ENCODE measurements at places on chromosomes 11 and 22.

DNA sequence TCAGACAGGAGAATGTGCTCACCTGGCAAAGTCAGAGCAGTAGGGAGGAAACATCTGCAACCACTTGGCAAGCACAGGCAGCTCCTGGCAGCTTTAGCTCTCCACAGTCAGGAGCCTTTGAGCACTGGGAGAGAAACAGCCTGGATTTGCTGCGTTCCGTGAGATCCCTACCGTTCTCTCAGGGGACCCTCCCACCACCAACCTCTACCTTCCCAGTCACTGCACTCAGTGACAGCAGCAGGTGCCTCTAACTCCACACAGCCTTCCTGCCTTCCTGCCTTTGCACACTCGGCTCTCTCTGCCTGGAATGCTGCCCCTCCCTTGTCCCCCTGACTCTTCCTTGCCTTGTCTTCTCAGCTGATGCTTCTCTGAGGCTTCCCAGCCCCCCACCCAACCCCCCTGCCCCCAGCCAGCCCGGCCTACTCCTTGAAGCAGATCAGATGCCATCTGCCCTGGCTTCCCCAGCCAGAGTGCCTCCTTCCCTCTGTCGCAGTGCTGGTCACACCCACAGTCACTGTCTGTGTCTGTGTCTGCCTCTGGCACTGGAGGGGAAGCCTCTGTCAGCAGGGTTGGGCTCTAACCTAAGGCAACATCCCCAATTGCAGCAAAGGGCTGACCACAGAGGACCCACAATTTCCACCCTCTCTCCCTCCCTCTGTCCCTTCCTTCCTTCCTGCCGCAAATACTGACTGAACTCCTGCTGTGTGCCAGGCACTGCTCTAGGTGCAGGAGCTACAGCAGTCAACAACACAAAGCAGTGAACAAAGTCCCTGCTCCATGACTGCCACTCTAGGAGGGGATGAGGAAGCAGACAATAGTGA, 14.9 kb upstream of the TSKU start:
- DNase-seq: no peak

DNA sequence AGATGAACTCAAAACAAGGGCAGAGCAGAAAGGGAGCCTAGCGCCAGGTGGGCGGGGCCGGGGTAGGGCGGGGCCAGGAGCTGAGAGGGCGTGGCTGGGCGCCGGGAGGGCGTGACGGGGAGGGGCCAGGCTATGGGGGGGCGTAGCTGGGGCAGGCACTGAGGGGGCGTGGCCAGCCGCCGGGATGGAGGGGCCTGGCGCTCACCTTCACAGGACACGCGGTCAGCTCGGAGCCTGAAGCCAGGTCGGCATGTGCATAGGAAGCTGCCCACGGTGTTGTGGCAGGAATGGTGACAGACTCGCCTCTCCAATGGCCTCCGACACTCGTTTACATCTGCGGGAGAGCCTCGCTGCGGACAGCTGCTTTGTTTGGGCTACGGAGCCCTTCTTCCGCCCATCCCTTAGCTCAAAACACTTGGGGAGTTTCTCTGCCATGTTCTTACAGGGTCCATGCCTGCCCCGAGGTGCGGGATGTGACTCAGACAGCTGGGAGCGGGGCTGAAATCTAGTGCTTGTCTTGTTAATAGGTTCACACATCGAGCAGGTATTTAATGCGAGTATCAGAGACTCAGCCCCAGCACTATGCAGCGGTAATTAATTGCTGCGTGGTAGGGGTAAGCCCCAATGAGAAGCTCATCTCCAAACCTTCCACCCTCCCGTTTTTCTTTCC, 13.4 kb downstream of the VWCE start:
- peak; percentile 73 for DNase-seq

- DNase-seq: no peak
These were observed 1.0 kb downstream of the POU2AF3 start for GRCh38 chr11:111299101-111300026.

DNA sequence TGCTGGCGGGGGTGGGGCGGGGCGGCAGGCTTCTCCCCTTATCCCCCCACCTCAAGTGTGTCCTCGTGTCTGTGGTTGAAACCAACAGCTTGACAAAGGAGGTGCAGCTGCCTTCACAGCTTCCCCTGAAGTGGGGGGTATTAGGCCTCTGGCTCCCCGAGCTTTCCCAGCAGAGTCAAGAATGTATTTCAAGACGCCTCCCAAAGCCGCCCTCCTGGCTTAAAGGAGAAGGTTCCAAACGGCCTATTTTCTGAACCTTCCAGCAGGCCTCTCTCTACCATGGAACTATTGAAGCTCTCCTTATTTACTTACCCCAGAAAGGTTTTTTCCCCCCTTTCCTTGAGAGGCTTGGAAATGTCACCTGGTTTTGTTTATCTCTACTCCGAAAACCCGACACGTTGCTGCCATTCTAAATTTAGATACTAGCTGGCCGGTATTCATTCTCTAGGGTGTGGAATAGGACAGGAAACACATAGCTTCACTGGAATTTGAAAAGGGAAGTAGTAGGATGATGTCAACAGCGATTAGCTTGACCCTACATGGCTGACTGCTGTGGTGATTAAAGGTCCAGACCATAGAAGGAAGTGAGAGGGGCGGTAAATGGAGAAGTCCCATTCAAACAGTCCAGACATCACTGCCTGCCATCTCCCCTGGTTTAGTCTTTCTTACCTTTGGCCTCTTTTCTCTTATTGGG, 671 bp upstream of the PICALM start:
- DNase-seq: no peak

DNA sequence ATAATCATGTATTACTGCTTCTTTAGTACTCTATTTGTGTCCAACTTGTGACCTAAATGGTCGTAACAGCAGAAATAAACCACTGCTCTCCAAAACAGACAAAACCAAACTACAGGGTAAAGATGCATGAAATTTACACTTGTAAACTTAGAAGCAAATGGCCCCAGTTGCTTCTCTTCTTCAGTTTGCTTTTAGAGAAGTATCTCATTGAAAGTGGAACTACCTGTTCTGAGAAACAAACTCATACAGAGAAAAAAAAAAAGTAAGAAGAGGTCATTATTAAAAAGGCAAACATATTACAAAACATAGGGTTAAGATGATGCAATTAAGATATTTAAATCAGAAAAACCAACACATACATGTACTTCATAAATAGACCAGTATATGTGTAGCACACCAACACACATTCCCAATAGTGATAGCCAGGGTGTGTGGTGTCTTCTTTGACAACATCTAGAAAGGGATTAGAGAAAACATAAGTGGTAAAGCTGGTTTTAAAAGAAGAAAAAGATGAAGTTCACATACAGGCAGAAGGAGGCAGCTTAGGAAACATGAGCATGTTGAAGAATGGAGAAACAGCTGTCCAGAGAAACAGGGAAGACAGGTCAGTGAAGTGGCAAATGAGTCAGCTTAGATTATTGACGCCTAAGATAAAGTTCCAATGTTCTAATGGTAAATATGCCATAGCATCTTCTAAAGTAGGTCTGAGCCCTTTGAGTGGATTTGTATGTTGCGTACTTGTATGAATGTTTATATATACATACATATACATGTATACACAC, 844.7 kb upstream of the CCDC90B start:
- DNase-seq: no peak

DNA sequence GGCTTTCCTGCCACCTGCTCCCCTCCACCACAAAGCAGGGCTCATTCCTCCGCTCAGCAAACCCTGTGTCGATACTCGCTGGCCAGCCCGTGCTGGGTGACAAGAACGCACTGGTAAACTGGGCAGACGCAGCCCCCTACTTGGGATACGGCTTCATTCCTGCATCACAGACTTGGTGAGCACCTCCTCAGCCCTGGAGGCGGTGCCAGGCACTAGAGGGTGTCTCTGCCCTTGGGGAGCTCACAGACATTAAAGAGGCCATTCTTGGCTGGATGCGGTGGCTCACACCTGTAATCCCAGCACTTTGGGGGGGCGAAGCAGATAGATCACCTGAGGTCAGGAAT, 6.0 kb downstream of the ZDHHC24 start:
- DNase-seq: no peak

DNA sequence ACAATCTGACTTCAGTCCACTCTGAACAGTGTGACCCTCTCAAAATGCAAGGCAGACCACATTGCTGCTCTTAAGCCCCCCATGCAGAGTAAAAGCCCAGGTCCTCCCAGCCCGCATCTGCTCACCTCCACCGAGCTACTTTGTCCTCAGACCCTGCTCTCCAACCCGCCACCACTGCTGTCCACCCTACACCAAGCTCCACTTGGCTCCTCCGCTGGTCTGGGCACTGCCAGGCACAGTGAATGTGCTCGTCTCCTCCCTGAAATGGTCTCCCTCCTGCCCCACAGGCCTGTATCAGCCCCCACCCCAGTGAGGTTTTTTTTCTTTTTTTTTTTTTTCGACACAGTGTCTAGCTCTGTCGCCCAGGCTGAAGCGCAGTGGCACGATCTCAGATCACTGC, 67.4 kb upstream of the ARFGAP3 start:
- no peak for DNase-seq

- no peak for DNase-seq
These were observed 138.0 kb upstream of the POU2AF2 start for GRCh38 chr11:111107501-111107900.

DNA sequence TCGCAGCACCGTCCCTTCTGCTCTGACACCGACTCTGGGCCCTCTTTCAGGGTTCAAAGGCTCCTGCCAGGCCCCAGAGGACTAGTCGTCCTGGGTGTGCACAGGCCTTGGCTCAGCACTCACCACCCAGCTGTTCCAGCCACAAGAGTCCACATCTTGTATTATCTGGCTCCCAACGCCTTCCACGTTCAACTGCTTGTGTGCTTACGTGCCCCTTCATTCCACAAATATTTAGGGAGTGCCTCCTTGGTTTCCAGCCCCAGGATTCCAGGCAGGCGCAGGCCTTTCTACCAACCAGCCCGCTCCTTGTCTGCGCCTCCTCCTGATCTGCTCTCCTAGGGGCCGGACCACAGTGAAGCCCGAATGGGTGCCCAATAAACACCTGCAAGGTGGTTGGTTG, 70.9 kb downstream of the SCUBE1 start:
- DNase-seq: no peak

- DNase-seq: no peak
These were observed 73.1 kb downstream of the TMPRSS5 start for GRCh38 chr11:113632981-113633380.

GRCh38 chr11:27394781-27395228, 31.8 kb upstream of the CCDC34 start:
- DNase-seq: no peak

GRCh38 chr22:41885516-41885915, 29.4 kb downstream of the SHISA8 start:
- no peak for DNase-seq

DNA sequence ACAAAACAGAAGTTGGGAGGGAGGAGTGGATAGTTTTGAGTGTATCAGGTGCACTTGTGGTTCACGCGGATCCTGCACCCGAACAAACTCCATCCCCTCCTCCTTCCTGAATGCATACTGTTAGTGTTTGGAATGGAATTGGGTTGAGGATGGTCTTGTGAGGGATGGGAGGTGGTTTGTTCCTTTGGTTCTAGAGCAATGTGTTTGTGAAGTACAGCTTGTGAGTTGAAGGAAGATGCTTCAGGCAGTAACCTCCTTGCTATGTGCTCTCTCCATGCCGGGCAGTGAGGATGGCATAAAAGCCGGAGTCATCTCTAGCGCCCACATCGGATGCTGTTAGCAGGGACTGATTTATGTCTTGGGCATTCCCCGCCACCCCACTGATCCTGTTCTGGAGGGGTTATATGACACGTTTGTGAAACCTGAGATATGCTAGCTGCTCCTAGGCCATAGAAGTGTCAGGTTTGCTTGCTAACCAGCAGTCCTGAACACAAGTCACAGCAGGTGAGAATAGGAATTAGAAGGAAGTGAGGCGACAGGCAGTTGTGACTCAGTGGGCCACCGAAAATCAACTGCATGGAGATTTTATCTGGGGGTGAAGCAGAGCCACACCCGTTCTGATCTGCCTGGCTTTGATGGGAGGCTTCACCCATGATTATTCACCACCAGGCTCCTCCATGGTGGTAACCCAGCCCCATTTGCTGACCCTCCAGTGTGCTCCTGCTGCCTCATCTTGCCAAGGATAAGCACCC, 2.2 kb downstream of the BCR start:
- DNase-seq: peak; percentile 81

DNA sequence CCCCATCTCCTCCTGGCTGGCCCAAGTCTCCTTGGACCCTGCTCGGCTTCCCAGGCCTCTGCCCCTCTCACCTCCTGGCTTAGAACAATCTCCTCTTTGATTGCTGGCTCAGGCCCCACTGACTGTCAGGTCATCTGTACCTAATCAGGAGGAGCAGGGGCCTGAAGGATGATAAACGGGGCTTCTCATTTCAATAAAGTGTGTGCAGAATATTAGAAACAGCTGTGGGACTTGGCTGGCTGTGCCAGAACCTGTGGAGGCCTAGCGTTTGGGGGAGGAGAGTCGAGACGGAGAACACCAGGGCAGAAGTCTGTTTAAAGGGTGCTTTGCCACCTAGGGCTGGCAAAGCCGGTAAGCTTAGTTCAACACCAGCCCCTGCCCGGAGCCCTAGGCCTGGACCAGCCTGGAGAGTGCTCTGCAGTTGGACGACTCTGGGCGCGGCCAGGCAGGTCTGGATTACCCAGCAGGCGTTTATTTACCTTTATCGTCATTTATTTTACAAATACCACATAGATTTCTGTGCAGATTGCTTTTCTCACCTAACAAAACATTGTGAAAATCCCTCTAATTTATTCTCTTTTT, 10.1 kb upstream of the VSIG10L2 start:
- DNase-seq: peak; percentile 5

- no peak for DNase-seq
These were observed 78.5 kb upstream of the PITPNB start for GRCh38 chr22:27997538-27997937.

DNA sequence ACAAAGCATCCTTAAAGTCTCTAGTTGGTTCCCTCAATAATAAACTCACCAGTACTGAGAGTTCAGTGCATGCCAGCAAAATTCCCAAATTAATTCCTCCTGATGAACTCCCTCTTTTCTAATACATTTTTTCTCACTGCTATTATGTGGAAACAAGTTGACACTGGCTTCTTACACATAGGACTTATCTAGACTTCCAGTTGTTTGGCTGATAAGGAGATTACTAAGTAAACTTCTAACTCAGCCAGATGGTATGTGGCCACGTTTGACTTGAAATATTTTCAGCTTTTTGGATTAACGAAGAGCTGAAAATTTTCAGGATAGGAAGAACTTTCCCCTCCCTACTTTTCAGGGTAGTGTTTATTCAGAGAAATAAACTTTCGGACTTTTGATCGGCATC, 1154.2 kb upstream of the TENM4 start:
- DNase-seq: no peak

- DNase-seq: no peak
These were observed 553 bp upstream of the LDLRAD3 start for GRCh38 chr11:35943309-35943708.

- no peak for DNase-seq
These were observed 48.6 kb downstream of the SESN3 start for GRCh38 chr11:95182397-95182796.

DNA sequence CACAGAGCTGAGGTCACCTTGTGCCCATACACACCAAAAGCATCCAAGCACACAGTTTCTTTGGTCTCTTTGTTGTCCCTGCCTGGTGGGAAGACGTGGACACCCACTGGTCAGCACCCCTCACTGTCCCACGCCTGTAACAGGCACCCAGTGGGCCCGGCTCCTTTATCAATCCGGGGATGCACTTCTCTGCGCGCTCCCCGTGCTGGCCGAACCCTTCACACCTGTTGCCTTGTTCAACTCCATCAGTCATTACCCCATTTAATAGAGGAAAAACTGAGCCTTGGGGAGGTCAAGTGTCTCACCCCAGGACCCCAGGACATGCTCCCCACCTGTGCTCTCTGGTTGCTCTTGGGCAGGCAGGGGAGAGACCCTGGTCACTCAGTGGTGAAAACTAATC, 49.7 kb upstream of the FGF3 start:
- DNase-seq: no peak

GRCh38 chr11:12271826-12272366, 105.5 kb upstream of the PARVA start:
- no peak for DNase-seq
